Activated CD4-positive, alpha-beta T cell treated with anti-CD3 and anti-CD28 coated beads, Interleukin-2, Interleukin-6, amounts not matched to agents 100 ng/mL and 50 ng/mL, durations not matched to agents 16 hours and 8 hours (primary cell): ENCODE measurements at places on chromosomes 1 and 21.

DNA sequence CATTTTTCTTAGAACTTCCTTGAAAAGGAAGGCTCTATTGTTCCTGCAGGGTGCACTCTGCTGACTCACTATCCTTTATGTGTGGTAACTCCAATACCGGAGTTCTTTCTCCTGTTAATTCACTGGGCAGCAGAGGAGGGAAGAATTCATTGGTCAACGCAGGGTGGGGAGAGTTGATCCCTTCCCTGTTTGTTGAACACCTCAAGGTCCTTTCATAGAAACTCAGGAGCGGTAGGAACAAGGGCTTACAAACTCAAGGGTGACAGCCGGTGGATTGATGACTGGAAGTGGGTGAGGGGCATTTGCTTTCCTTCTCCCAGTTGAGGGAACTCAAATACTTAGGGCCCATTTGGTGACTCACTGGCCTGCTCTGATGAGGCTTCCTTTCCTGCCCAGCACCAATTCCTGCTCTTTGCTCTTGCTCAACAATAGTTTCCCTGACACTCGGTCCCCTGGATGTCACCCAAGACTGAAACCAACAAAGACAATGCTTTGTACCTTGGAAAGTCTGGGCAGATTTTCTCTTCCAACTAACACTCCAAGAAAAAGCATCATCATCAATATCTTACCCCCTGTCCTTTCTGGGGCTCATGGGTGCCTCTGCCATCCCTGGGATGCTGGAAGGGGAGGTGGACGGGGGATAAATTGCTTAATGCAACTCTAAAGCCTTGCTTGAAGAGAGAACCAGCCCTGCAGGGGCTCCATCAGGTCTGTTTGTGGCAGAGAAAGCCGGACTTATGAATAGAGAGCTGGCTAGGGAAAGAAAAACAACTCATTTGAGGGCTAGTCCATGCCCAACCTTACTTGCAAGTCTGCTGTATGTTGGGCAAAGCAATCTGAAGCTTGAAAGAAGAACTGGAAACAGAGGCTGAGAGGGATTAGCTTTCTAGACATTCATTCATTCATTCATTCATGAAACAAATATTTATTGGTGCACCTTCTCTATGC lies 9.3 kb downstream of the SLC26A9 start:
- no peak for DNase-seq

- no peak for DNase-seq
These were observed 471.1 kb upstream of the B3GALT2 start for GRCh38 chr1:193657552-193657951.

GRCh38 chr1:186828611-186829454 lies at the start of gene PLA2G4A:
Gene PLA2G4A, plus strand, starts transcription at chr1:186828949. Its CDS starts 25,406 bp downstream, at chr1:186854355.
- DNase-seq: peak; percentile 13

- no peak for DNase-seq
These were observed 21.5 kb upstream of the SLC2A1 start for GRCh38 chr1:42979896-42980800.

- DNase-seq: peak; percentile 66
These were observed 876 bp downstream of the RAB29 start for GRCh38 chr1:205774198-205775014.

DNA sequence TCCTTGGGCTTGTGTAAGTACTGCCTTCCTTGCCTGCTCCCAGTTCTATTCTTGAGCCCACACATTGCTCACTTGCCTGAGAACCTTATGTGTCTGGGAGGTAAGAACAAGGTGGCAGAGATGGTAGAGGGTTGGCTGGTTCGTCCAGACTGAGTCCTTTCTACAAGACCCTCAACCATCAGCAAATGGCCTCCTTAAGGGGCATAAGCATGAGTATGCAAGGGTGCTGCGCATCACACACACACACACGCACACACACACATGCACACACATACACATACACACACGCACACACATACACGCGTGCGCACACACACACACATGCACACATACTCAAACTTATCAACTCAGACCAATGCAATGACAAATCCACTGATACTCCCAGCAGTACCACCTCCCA lies 56.9 kb downstream of the RHBG start:
- DNase-seq: no peak

DNA sequence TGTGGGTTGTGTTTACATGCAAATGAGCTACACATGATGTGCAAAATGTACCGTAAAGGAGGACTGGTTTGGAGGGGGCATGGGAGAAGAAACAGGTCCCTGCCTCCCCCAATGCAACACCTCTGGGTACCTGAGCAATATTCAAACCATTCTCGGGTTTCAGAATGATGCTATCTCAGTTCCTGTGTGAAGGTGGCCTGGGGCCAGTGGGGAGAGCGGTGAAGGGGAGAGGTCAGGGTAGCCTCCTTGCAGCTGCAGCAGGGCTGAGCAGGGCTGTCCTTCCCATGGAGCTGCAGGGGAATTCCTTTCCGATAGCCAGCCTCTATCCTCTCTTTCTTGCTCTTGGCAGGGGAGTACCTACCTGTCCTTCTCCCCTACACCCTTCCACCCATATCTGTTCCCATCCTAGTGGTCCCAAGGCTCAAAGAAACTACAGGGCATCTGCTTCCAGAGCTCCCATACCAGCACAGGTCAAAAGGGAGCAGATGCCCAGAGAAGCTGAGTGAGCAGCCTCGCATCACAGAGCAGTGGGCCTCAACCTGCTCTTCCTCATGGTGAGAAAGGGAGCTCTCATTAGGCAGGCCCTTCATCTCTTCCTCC lies 11.9 kb downstream of the MEF2D start:
- DNase-seq: peak; percentile 87
